ENCODE measurements at places on chromosomes 5 and 9.

GRCh38 chr5:138793575-138793974, 40.4 kb downstream of the CTNNA1 start:
- DNase-seq, result no peak

DNA sequence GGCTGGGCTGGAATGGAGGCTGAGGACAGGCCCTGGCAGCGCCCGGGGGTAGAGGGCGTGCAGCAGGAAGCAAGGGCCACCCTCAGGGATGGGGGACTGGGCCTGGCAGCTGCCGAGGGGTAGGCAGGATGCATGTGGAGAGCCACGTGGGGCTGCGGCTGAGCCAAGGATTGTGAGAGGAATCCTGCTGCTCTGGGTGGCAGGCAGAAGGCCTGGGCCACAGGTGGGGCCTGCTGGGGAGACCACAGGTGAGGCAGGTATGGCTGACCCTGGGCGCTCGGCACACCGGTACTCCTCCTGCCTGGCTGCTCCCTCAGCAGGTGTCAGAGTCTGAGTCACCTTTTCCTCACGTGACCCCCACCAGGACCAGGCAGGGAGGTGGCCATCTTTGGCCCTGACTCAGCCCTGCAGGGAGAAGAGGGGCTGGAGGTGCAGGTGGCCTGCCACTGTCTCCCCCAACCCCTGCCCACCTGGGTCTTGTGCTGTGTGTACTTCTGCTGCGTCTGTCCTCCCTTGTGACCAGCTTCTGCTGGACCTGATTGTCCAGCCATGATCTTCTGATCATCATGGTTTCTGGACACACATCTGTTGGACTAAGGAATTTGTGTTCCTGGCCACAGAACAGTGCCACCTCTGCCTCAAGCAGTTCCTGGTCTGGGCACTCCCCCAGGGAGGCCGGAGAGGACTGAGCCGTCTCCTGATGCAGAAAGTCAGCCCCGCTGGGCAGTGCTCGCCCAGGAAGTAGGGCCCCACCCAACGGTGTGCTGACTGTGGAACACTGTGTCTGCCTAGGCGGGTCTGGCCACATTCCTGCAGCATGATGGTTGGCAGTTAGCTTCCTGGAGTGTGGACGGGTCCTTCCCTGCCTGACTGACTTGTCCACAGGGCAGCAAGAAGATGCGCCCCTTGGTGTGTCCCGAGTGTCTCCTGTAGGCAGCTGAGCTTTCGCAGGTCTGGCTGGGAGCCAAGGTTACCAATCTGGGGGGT, 6.4 kb downstream of the ARRDC1 start:
- DNase-seq, result peak; percentile 29

DNA sequence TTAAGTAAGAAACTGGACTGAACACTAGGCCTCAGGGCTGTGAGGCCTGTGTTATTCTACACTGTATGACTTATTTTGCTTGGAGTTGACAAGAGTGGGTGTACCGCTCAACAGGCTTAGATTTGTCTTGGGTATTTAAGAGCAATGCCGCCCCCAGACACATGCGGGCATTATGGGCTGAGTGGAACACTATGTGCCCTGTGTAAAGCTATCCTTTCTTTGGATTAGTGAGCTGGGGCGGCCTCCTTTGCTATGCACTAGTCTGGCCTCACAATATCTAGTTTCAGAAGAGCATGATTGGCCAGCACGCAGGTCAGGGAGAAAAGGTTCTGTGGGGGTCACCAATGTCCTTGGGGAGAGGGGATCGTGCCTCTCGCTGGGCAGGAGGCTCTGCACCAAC, 206.3 kb upstream of the GDNF start:
- no peak for DNase-seq

DNA sequence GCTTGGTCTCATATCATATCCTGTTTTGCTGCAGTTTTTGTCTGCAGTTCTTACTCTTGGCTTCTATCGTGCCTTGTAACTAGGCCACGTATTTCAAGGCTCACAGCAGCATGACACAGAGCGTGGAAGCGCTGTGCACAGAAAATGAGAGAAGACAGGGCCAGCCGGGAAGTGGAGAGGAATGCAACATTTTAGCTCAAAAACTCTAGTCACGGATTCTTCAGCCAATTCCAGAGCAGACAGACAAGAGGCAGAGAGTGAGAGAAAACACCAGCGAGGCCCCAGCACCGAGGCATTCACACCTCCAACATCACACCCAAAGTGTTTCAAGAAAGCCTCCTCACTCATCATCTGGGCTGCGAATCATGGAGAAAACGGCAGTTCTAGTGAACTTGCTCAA, 160.8 kb downstream of the DNAH5 start:
- no peak for DNase-seq

DNA sequence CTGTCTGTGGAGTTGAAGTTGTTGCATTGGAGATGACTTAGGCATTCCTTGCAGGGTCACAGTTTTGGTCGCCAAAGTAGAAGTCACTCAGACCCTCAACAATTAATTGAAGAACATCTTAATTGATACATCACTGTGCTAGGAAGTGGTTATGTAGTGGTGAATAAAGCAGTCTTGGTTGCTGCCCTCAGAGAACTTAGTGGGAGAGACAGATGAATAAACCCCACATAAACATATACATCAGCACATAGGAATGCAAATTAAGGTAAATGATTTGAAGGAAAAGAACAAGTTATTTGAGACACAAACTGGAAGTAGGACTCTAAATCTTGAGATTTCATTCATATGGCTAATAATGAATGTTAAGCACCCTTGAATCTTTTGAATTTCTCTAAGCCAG, 25.7 kb downstream of the FAM174A start:
- DNase-seq, result no peak

DNA sequence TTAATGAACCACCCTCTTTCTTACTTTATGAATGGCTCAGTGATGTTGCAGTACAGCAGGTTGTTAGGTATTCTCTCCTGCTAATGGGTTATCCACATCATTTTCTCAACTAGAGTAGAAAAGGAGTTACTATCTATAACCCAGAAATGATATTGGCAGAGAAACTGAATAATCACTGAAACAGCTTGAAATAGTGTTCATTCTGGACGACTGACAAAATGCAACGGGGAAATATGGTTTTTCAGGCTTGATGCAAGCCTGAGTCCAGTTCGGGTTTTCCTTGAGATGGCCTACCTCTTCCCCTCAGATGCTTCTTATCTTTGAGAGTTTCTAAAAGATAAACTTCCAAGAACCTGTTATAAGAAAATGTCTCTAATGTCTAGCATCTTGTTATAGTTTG, 187.3 kb downstream of the RAB3C start:
- DNase-seq, result no peak

DNA sequence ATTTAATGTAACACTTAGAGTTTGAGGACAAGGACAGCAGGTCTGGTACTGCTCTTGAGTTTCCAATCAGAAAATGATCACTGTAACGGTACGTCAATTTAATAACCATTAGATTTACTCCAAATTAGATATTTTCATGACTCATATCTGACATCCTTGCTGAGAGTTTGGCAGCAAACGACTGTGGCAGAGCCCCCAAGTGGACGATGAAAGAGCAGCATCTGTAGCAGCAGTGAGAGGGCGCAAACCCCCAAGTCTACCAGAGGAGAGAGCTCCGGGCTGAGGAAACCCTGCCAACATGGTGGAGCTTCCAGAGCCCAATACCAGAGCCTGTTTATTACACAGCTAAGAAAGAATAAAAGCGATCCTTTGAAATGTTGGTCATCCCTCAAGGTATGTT, 73.2 kb upstream of the EPB41L4A start:
- DNase-seq, result peak; percentile 21

GRCh38 chr9:91677331-91677730, 253.7 kb upstream of the NFIL3 start:
- DNase-seq, result no peak

DNA sequence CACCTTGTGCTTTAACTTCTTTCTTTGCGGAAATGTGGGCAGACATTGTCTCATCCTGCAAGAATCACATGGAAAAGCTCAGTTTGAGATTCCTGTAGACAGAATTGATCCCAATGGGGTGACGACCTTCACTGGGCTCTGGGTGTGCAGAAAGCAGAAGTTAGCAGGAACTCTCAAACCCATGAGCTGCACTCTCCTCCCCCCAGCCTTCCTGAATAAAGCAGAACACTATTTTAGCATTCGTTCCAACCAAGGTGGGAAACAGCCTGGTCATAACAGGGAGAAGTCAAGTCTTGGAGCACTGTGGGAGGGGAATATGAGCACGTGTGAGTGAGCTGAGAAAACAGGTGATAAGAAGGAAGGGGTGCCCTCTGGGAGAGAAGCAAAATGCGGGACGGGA, 87.4 kb upstream of the FER start:
- DNase-seq, result no peak

- no peak for DNase-seq
Measured at GRCh38 chr5:135040333-135041144, 6.5 kb upstream of the PITX1 start.

DNA sequence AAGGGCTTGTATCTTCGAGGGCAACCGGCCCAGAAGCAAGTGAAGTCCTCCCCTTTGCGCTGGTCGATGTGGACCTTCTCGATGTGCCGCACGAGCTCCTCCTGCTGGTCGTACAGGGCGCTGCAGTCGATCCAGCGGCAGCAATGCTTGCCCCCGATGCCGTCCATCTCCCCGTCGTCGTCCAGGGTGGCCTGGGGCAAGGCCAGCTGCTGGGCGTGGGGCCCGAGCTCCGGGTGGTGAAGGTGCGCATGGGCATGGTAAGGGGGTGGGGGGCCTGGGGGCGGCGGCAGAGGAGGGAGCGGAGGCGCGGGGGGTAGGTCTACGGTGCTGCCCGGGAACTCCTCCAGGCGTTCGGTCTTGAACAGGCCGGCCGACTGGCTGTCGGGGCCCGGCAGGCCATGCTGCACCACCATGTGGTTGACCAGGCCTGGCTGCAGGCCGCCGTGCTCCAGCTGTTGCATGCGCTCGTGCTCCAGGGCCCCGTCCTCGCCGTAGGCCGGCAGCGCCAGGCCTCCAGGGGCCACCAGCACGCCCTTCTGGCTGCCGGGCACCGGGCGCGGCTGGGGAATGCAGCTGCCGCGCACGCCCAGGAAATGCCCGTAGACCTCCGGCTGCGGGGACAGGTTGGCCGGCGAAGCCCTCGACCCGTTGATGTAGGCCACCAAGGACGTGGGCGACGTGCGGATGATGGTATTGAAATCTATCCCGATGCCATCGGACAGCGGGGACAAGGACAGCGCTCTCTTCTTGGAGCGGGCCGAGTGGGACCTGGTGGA, 181.8 kb downstream of the GLIS3 start:
- DNase-seq, result no peak

Measured in AG04450 (cell line).